Progenitor cell of endocrine pancreas (in vitro differentiated cells): ENCODE measurements at places on chromosomes 2 and 18. TPM values are rescaled to one million over a fixed set of nuclear protein-coding genes. Genes with fewer than 3 reads are reported as not detected.

DNA sequence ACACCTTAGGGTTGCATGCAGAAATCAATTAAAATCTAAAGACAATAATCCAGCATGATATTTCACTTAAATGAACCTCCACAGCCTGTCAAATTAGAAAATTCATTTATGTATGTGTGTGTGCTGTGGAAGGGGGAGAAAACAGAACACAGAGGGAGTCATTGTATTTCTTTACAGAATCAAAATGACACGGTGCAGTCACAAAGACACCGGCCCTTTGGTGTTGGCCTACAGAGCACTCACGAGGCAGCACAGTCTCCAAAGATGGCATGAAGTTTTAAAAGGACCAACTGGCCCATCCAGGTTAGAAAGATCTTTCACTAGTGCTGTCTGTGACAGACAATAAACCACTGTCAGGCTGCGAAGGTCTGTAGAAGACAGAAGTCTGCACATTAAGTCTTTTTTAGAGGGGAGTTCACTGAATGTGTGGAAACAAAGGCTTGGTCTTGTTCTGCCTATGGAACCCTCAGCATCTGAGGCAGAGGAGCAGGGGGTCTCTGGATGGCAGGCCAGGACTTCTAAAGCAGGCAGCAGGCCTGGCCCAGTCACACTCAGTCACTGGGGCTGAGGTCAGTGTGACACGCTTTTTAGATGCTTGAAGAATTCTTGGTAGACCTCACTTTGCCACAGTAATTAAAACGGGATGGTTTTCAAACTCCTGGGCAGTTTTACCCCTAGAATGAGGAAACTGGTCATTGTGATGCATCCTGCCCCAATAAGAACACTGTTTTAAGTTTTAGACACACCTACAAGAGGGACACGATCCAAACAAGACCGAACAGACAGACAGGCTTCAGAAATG, 184.9 kb downstream of the AFF3 start:
- DNase-seq, result no peak

- no peak for DNase-seq
These were observed 195.1 kb downstream of the TMEM247 start for GRCh38 chr2:46674488-46674887.

DNA sequence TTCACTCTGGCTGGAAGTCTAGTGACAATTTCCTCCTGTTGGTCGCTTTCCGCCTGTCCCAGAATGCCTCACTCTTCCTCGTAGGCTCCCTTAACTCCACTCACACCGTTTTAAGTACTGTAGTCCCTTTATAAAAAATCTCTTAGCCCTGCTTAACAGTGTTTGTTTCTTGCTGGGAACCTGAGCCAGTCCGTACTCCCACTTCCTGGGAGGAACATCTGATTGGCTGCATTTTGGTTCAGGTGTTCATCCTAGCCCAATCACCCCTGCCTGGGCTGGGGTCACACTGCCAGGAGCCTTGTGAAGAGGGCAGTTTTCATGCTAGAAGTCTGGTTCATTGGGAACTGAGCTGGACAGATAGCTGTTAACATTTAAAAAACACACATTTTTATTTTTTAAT, 25.6 kb upstream of the TOGARAM2 start:
- DNase-seq, result no peak

DNA sequence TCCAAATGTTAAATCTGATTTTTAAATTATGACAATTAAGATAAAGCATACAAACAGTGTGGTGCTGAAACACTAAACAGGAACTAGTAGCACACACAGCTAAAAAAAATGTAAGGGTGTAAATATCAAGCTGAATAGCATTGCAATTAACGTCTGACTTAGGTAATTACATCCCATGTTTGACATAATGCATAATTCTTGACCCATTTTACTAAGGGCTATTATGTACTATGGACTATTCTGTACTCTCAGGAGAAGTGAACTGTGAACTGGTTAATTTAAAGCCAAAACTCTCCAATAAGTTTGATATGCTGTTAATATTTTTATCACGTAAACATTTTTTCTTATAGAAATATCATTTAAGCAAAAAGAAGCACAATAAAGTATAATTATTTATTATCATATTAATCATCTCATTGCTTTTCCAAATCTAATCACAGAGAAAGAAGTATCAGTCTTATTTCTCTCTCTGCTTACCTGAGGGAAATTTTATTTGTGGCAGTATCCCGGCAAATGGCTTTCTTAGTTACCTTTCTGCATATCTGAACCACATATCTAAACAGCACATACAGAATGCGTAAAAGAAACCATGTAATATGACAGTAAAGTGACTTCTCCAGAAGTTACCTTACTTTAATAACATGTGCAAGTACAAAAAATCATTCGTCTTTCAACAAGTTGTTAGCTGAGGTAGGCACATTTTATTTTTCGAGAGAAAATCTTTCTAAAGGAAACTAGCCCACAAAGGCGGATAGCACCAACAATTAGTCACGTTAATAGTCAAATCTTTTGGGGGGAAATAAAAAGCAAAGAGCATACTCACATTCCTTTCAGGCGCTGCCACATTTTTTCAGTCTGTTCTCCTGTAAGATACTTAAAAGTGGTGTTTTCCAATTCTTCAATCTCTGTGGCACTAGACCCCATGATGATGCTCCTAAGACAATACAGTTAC, 94.9 kb upstream of the PDE1A start:
- no peak for DNase-seq

ACVR1C gene
- total RNA-seq, result 2.4 TPM in 2 replicates

DNA sequence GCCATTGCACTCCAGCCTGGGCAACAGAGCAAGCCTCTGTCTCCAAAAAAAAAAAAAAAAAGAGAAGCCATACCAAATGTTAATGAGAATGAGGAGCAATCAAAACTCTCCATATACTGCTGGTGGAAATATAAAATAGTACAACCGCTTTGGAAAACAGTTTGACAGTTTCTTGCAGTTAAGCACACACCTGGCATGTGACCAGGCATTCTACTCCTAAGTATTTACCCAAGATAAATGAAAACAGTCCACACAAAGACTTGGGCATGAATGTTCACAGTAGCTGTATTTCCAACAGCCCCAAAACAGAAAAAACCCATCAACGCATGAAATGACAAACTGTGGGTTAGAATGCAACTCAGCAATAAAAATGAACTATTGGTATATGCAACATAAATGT, 76.0 kb upstream of the ST8SIA5 start:
- no peak for DNase-seq

DNA sequence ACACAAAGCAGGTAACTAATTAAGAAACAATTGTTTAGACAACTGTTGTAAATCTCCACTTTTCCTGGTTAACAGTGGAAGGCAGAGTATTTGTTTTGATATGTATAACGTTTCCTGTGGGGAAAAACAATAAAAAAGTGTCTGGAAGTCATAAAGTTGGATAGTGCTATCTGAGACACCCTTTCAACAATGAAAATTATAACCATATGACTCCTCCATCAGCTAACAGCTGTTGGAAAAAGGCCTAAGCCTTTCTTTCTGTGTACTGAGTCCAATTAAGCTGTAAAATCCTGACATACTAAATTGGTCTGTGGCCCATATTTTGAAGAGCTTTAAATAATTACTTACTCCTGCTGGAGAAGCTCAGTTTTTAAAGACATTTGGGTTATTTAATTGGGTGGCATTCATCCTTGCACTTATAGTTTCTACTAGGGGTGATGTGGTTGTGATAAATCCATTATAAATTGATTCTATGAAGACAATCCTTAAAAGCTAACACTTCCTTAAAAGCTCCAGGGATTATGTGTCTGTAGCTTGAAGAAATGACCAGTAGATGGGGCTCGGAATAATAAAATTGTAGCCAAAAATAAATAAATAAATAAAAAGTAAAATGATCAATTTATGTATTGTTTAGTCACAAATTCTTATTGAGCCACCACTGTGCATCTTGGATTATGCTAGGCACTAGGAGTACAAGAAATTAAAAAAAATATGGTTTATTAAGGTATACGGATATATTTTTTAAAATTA, 698.1 kb upstream of the NXPH2 start:
- DNase-seq, result no peak

SKOR2 gene
- not detected in 2 replicates for total RNA-seq

DNA sequence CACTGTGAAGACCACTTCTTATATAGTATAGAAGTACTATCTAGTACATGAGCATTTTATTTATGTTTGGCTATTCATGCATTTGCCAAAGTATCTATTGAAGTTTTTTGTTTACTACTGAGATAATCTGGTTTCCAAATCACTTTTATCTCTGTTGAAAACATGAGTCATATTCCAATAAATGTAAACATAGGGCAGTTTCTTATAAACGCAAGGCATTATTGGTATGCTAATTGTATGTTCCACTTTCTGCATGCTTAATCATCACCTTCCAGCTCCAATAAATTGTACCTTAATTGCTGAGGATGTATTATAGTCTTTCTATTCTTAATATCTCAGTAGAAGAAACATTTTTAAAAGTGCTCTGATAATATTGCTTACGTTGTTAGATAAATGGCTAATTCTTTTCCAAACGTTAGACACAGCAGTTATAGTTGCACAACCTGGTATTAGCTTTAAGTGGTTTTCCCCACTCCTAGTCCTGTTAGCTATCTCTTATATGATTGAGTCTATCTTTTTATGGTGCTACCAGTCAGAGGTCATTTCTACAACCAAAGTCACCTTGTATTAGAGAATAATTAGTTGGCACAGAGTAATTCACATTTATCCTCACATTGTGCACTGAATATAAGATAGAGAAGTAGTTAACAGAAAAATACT, 17.2 kb downstream of the ITGA4 start:
- no peak for DNase-seq

C1QL2 gene
- 0.14 and 0.24 TPM in 2 replicates for total RNA-seq

ALKAL2 gene
- total RNA-seq, result 0.22 and 0.42 TPM in 2 replicates

DNA sequence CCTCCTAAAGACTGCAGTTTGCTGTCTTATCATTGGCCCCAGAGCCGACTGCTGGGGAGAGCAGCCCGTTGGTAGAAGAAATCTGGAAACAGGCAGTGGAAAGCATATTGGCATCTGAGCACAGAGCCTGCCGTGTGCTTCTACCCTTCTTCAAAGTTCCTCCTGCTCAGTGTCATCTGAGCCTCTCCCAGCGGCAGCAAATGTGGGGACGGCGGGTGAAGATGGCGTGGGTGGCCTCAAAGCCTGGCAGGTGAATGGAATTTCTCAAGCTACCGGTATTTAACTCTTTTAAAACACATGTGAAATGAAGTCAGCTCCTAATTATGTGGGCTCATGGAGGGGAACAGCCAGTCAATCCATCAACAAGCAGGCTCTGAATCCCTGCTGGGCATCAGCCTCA, 181.6 kb upstream of the PXDN start:
- DNase-seq, result no peak

- no peak for DNase-seq
These were observed 125.1 kb downstream of the TANC1 start for GRCh38 chr2:159093497-159093896.

GRCh38 chr18:44844486-44844885, 163.8 kb downstream of the SETBP1 start:
- DNase-seq, result no peak

HOXD13 gene
- not detected in 2 replicates for total RNA-seq

SMCHD1 gene
- 59.2 and 65.1 TPM in 2 replicates for total RNA-seq

NYAP2 gene
- 0.10 TPM in 1 of 2 replicates, not detected in the other for total RNA-seq

SMPD4 gene
- total RNA-seq, result 86.0 and 93.8 TPM in 2 replicates

CACNB4 gene
- 2.3 and 2.5 TPM in 2 replicates for total RNA-seq
